ENCODE measurements at places on chromosomes 1 and 21. TPM values are rescaled to one million over a fixed set of nuclear protein-coding genes. Genes with fewer than 3 reads are reported as not detected.

Gene TENT5C
- 0.07 TPM for total RNA-seq

Gene ANGPTL3
- not detected for total RNA-seq

Gene CFHR5
- not detected for total RNA-seq

Gene CD247
- total RNA-seq: 0.21 TPM

Gene PDPN
- total RNA-seq: not detected

Gene PTPN7
- total RNA-seq: not detected

Gene RAB3B
- total RNA-seq: 6.0 TPM

Gene BATF3
- 37.7 TPM for total RNA-seq

Gene THEMIS2
- total RNA-seq: 1.3 TPM

Gene SPRR1B
- not detected for total RNA-seq

Gene CD2
- total RNA-seq: not detected

Gene OR10Z1
- not detected for total RNA-seq

Gene BARHL2
- not detected for total RNA-seq

Gene CENPF
- 80.0 TPM for total RNA-seq

Gene TMPRSS2
- not detected for total RNA-seq

Gene DYRK3
- total RNA-seq: 9.6 TPM

Gene DVL1
- 71.4 TPM for total RNA-seq

Gene LRRC38
- not detected for total RNA-seq

Gene OR2L13
- not detected for total RNA-seq

Gene SETDB1
- total RNA-seq: 24.1 TPM

Gene NPPA
- total RNA-seq: not detected

Gene HOOK1
- total RNA-seq: 0.22 TPM

Gene RCC1
- total RNA-seq: 73.3 TPM

Gene TMOD4
- not detected for total RNA-seq

Gene MNDA
- total RNA-seq: not detected

Gene PDC
- not detected for total RNA-seq

Gene BMP8A
- total RNA-seq: 0.13 TPM

Gene TSNAX
- 48.4 TPM for total RNA-seq

Gene S100A5
- 1.3 TPM for total RNA-seq

Gene KCNN3
- 0.05 TPM for total RNA-seq

Gene RPF1
- total RNA-seq: 33.7 TPM

Gene GRIK3
- not detected for total RNA-seq

Gene ABCD3
- total RNA-seq: 26.6 TPM

Gene BEND5
- total RNA-seq: not detected

Gene PLXNA2
- total RNA-seq: 2.0 TPM

Gene UBXN10
- total RNA-seq: not detected

Gene SPAG17
- not detected for total RNA-seq

Gene FAM177B
- total RNA-seq: not detected

Gene AIRE
- not detected for total RNA-seq

Gene LEFTY2
- total RNA-seq: not detected

Gene PCBP3
- total RNA-seq: 1.5 TPM

Gene RNU1-4
- total RNA-seq: not detected

Gene ANKRD34A
- total RNA-seq: 0.22 TPM

Gene SLAMF9
- 0.25 TPM for total RNA-seq

Gene DIO1
- not detected for total RNA-seq

Gene C4BPA
- 0.52 TPM for total RNA-seq

Gene FCRL5
- not detected for total RNA-seq

Gene PLCH2
- total RNA-seq: 0.28 TPM

Gene PLA2G2F
- total RNA-seq: not detected

Gene TLCD4
- total RNA-seq: 9.3 TPM

Gene LYPD8
- total RNA-seq: 0.12 TPM

Gene BTBD8
- 0.84 TPM for total RNA-seq

Gene DNAJC28
- total RNA-seq: 0.49 TPM

Gene HPDL
- 4.4 TPM for total RNA-seq

Gene TTC4
- total RNA-seq: 30.3 TPM

Measured in A549 treated with GW870086 at 1 μM for 4 hours (cell line).